Naive thymus-derived CD8-positive, alpha-beta T cell (primary cell): ENCODE measurements at places on chromosomes 13 and 19.

DNA sequence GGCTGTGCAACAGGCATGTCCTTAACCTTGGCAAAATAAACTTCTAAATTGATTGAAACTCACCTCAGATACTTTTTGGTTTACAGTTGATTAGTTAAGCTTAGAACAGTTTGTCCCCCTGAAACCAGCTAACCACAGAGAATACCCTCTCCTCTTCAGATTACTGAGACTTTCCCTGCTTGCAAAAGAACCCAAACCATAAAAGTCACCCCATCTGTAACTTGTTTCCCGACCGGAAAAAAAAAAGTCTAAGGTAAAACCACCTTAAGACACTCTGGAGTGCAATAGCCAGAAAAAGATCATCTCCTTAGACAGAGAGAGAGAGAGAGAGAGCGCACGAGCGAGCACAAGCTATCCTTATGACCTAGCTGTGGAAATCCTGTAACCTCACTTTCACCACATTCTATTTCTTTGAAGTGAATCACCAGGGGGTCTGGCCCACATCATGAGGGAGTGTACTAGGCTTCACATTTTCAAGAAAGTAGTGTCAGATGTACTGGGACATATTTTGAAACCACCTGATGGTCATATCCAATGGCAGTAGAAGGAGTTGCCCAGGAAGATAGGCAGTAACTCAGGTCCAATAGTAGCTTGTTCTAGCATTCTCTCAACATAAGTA lies 11.1 kb upstream of the GTF2F2 start:
- H3K27ac ChIP-seq: no peak overlapping the region
- H3K27me3 ChIP-seq: peaks cover 1% of the 10 kb centered on the region
- H3K36me3 ChIP-seq: no peaks in the 10 kb centered on the region
- DNase-seq: no peak
- peak overlapping the region; percentile 82 for H3K4me3 ChIP-seq

DNA sequence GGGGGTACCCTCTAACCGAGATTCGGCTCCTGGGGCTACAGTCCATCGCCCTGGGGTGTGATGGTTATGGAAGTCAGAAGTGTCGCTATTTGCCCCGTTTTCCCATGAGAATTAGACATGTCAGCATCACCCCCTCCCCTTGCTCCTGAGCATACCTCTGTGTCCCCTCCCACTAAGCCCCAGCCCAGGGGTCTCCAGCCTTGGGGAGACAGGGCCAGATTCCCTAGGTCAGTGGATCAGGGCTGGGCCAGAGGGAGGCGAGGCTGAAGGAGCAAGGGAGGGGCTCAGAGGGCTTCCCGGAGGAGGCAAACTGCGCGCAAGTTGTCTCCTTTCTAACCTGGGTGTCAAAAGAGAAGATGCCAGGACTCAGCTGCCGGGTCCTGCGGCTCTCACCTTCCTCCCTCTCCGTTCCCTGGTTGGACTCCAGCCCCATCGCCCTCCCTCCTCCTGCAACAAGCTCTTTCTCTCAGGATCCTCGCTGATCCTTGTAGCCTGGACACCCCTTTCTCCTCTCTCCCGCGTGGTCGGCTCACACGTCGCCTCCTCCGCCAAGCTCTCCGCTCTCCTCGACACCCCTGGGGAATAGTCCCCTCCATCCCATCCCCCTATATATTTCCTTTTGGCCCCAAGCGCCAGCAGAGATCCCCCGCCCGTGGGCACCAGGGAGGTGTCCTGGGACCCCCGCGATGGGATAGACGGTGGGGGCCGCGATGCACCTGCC lies 459 bp upstream of the TMEM59L start:
- peaks cover 50% of the 10 kb centered on the region for H3K27me3 ChIP-seq
- DNase-seq: no peak
- peak overlapping the region; percentile 79 for H3K4me3 ChIP-seq
- peaks cover 6% of the 10 kb centered on the region for H3K36me3 ChIP-seq

DNA sequence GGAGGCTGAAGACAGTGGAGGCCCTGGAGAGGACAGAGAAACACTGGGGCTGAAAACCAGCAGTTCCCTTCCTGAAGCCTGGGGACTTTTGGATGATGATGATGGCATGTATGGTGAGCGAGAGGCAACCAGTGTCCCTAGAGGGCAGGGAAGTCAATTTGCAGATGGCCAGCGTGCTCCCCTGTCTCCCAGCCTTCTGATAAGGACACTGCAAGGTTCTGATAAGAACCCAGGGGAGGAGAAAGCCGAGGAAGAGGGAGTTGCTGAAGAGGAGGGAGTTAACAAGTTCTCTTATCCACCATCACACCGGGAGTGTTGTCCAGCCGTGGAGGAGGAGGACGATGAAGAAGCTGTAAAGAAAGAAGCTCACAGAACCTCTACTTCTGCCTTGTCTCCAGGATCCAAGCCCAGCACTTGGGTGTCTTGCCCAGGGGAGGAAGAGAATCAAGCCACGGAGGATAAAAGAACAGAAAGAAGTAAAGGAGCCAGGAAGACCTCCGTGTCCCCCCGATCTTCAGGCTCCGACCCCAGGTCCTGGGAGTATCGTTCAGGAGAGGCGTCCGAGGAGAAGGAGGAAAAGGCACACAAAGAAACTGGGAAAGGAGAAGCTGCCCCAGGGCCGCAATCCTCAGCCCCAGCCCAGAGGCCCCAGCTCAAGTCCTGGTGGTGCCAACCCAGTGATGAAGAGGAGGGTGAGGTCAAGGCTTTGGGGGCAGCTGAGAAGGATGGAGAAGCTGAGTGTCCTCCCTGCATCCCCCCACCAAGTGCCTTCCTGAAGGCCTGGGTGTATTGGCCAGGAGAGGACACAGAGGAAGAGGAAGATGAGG lies 1.5 kb downstream of the PPP1R15A start:
- peak overlapping the region; percentile 96 for H3K4me3 ChIP-seq
- H3K27me3 ChIP-seq: no peaks in the 10 kb centered on the region
- peak overlapping the region; percentile 100 for H3K27ac ChIP-seq
- no peak for DNase-seq
- no peaks in the 10 kb centered on the region for H3K36me3 ChIP-seq

DNA sequence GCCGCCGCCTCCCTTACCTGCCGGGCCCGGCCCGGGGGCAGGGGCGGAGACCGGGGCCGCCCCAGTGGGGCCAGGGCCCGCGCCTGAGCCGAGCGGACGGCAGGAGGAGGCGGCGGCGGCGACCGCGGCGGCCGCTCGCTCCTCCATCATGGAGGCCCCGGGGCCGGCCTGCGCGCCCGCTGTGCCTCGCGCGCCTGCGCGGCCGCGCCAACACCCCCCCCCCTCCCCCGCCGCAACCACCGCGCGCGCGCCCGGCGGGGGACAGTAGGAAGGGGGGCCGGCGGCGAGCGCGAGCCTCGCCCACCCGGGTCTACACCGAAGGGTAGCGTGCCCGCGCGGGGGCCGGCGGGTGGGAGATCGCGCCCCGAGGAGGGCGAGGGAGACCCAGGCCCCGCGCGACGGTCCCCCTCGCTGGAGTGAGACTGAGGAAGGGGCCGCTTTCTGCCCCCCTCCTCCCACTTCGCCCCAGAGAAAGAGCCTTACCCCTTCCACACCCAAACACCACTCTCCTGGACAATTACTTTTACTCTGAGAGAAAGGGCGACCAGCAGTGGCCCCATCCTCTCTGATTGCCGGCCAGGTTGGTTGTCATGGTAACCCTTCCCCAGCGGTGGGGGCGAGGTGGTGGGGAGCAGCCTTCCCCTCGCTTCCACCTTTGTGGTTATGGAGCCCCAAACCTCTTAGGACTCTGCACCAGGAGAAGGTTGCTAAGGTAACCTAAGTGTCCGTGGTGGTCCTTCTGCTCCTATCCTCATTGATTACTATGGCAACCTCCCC lies at the start of gene STRN4:
Gene STRN4, minus strand, starts transcription at position 170 of the 777 bp plus-strand sequence. Its CDS starts 20 bp downstream, at position 150.
- H3K4me3 ChIP-seq: peak within 1 kb of the TSS; percentile 89
- peak; percentile 60 for DNase-seq
- peaks cover 60% of the 10 kb centered on the region for H3K4me1 ChIP-seq
- peak within 1 kb of the TSS; percentile 93 for H3K27ac ChIP-seq
- no peaks in the 10 kb centered on the region for H3K36me3 ChIP-seq
- no peaks in the 10 kb centered on the region for H3K27me3 ChIP-seq

DNA sequence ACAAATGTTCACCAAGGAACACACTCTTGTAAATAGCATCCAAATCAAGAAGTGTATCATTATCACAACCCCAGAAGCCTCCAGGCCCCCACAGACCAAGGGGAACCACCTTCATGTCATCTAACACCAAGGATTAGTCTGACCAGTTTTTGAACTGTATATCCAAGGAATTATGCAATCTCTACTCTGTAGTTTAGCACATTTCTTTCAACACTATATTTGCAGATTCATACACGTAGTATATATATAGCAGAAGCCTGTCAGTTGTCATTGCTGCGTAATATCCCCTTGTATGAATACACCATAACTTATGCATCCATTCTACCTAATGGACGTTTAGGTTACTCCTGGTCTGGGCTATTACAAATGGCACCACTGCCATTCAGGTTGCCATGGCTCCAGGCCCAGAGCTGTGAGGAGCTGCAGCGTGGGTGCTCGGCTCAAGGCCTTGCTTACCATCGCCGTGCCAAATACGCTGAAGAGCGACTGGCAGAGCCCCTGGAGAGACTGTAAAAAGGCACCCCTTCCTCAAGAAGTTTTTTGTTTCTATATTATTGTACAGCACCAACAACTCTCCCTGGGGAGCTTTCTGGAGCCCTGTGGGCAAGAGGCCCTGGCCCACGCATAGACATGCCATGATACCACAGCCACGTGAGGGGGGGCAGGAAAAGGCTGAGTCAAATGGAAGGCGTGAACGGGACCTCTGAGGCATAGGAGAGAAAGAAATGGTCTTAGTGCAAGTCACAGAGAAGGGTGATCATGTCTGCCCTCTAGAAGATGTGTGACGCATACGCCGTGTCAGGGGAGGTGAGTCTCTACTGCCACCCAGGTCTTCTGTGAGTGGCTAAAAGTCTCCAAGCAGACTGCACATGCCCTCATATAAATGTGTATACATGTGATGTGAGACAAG lies 10.8 kb downstream of the LATS2 start:
- H3K4me1 ChIP-seq: peaks cover 4% of the 10 kb centered on the region
- H3K27me3 ChIP-seq: no peaks in the 10 kb centered on the region
- DNase-seq: no peak
- H3K36me3 ChIP-seq: no peaks in the 10 kb centered on the region
- H3K27ac ChIP-seq: no peak overlapping the region

DNA sequence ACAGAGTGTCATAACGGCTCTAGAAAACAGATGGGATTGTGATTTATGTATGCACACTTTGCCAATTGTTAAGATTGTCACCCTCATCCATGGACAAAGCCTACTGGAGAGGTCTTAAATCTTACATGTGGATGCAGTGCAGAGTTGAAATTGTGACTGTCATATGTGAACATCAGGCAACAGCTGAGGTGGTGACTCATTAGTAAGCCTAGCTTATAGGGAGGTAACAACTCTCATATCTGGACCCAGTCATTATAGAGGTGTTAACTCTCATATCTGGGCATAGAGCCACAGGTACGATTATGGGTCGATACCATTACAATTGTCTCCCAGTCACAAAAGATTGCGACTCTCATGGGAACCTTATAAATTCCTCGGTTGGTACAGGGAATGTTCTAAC lies 29.8 kb upstream of the ZNF254 start:
- no peaks in the 10 kb centered on the region for H3K27me3 ChIP-seq
- H3K4me1 ChIP-seq: peaks cover 4% of the 10 kb centered on the region
- peaks cover 70% of the 10 kb centered on the region for H3K36me3 ChIP-seq
- DNase-seq: no peak
- H3K4me3 ChIP-seq: no peak overlapping the region
